Stimulated activated CD4-positive, alpha-beta T cell treated with anti-CD3 and anti-CD28 coated beads, TNF-alpha, amount 100 ng/mL, for 4 hours (primary cell): ENCODE measurements at places on chromosomes 13 and 19.

DNA sequence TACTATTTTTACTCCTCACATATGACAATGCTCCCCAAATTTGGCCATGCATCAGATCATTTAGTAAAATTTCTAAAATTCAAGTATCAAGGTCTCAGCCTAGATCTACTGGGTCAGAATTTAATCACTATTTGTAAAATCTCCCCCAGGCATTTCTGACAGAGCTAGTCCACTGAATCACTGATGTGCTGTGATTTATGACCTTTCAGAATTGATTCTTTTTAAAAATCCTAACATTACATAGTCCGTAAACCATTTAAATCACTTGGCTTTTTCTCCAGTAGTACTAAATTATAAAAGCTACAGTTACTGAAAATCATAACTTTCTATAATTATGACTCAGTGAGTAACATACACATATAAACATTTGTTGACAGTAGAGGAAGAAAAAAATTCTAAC, 92.8 kb upstream of the RAP2A start:
- no peak for DNase-seq

DNA sequence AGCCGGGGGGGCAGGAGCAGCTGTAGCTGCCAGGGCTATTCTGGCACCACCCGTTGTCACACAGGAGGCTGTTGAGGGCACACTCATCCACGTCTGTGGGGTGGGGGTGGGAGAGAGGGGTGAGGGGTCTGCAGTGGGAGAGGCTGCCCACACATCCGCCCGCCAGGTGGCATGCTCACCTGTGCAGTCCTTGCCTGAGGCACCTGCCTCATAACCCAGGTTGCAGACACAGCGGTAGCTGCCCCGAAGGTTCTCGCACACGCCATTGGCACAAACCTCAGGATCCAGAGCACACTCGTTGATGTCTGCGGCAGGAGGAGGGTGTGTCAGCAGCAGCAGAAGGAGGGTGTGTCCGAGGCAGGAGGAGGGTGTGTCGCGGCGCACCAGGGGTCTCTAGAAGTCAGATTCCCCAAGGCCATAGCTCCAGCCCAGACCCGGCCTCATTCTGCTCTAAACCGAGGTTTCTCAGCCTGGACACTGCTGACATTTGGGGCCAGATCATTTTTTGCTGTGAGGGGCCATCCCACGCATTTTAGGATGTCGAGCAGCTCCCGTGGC, 20.3 kb downstream of the FBN3 start:
- no peak for DNase-seq

GRCh38 chr13:32581177-32581786, 5.0 kb upstream of the PDS5B start:
- no peak for DNase-seq

DNA sequence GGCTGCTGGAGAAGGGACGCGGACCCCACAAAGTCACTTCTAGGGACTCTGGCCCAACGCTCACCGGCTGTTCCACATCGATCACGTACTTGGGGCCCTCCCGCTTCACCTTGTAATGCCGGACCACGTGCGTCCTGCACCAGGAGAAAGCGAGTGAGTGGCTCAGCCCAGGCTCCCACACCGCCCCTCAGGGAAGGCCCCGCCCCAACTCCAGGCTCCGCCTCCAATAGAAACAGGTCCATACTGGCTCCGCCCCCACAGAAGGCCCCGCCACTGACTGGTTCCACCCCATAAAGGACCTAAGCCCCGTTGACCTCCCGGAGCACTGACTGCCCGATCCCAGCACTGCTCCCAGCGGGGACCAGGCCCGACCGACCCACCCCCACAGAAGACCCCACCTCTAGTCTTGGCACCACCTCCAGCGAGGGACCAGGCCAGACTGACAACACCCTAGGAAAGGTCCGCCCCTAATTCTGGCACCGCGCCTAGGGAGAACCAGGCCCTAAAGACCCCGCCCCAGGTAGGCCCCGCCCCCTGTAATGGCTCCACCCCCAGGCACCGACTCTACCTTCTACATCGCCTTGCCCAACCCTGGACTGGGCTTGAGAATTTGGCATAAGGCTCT, 11.3 kb downstream of the STAP2 start:
- DNase-seq: peak; percentile 58

DNA sequence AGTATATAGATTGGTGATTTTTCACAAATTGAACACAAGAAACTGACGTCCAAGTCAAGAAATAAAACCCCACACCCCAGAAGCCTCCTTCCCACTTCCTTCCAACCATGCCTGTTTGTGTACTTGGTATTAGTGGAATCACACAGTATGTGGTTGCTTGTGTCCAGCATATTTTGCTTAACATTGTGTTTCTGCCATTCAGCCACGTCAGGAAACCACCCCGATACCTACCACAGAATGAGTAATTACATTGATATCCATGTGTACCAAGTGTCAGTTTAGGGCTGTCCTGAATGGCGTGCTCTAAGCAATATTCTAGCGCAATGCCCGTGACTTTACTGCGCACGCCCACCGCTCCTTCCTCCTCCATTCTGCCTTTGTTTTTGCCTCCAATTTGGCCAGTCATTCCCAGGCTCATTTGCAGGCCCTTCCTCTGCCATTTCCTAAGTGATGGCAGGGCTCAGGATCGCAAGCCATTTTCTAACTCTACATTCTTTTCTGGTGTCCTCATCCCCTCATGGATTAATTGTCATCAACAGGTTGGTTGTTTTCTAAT, 25.9 kb upstream of the MPHOSPH8 start:
- no peak for DNase-seq

DNA sequence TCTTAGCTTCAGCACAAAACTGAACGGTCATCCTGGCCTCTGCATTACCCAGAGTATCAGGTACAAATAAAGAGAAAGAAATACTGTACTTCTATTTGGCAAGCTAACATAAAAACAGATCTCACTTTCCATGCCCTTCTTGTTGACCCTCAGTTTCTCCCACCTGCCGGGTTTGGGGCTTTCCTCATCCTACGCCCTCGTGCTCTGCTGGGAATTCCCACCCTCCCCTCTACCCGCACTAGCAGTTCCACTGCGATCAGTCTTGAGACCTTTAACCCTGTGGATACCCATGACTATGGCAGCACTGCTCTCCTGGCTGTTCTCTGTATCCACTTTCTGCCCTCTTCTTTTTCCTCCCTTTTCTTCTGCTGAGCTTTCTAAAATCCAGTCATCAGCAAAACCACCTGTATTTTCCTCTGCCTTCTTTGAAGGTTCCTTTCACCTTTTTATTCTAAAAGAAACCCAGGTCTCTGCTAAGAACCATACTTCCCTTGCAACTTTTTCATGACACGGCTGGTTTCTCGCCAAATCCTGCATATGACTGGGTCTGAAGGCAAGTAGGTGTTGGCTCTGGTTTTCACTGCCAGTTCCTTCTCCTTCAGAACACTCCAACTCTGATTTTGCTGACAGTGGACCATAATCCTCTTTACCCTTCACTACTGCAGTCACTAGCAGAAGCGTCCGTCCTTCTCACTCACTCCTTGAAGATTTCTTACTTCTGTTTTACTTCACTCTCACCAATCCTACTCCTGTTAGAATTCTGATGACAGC, 99.4 kb downstream of the MIPEP start:
- no peak for DNase-seq

GRCh38 chr13:46150134-46150693, 31.8 kb downstream of the LCP1 start:
- no peak for DNase-seq

GRCh38 chr19:45363861-45364459, 6.4 kb downstream of the ERCC2 start:
- DNase-seq: no peak

- no peak for DNase-seq
These were observed 15.4 kb downstream of the CARS2 start for GRCh38 chr13:110690516-110690915.

DNA sequence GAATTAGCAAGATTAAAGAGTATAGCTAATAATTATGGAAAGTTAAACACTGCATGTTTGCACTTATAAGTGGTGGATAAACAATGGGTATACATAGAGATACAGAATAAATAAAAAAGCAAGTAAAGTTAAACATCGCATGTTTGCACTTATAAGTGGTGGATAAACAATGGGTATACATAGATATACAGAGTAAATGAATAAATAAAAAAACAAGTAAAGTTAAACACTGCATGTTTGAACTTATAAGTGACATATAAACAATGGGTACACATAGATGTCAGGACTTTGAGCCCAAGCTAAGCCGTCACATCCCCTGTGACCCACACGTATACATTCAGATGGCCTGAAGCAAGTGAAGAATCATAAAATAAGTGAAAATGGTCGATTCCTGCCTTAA, 1533.3 kb upstream of the SPRY2 start:
- no peak for DNase-seq
